ENCODE measurements at places on chromosomes 12 and 14.

- peak; percentile 53 for DNase-seq
These were observed 58.2 kb downstream of the DICER1 start for GRCh38 chr14:95098984-95099599.

- DNase-seq: no peak
These were observed 7.1 kb upstream of the IFNG-AS1 start for GRCh38 chr12:67982164-67982563.

- no peak for DNase-seq
These were observed 32.7 kb upstream of the FBLN5 start for GRCh38 chr14:91980157-91980556.

- DNase-seq: no peak
These were observed 44.9 kb upstream of the LTBP2 start for GRCh38 chr14:74656964-74657363.

DNA sequence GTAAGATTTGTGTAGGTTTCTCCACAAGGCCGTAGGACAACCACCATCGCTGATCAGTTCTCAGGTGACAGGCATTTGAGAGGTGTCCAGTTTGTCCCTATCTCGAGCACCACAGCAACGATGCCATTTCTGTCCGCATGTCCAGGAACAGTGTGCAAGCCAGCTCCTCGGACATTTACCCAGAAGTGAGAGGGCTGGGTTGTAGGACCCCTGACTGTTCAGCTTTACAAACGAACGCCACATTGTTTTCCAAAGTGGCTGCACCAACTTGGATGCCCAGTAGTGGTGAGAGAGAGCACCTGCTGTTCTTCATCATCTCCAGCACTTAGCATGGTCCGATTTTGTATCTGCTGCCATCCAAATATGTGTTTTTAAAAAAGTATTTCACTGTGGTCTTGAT is 38.6 kb downstream of the CYP46A1 start:
- DNase-seq: no peak

DNA sequence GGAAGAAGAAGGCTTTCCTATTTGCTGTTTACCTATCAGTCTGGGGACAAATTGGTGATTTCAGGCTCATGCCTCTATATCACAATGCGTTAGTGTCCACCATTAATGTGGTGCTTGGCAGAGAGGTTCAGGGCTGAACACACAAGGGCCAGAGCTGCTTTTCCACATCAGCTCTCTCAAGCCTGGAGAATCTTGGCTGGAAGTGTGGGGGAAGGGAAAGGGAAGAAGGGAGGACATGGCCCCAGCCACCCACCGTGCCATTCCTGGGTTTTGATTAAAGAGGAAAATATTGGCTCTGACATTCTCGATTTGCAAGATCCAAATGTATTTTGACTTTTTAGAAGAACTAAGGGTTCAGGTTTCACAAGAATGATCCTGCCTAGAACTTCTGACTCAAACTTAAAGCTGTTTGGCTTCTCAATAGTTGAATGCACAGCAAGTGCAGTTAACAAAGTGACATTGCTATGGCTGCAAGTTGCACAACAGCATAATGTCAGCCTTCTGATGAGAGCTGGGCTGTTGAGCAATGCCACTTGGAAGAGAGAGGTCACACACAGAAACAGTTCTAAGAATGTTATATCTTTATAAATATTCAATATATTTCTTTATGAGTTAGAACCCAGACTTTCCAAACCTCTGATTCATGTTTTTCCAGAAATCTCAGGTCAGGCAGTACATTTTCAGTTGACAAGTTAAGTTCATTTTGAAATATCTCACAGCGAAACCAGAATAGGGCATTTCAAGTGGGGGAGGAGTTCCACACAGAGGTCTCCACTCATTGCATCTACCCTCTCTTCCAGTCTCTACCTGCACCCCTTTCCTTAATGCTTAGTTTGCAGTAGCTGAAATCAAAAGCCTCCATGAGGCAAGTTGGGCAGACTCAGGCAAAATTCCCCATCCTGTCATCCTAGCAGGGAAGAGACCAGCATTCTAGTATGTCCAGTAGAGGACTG is 25.3 kb downstream of the IGF1 start:
- DNase-seq: no peak

- DNase-seq: no peak
These were observed 50.4 kb downstream of the SLC6A15 start for GRCh38 chr12:84862186-84862585.

GRCh38 chr12:6899837-6900519 is 4.6 kb upstream of the LRRC23 start:
- DNase-seq: peak; percentile 48

GRCh38 chr14:75448209-75448608 is 20.4 kb downstream of the JDP2 start:
- DNase-seq: no peak

- DNase-seq: peak; percentile 39
These were observed 7.5 kb downstream of the C14orf180 start for GRCh38 chr14:104586832-104587620.

GRCh38 chr14:24774187-24774915 is 140.4 kb upstream of the GZMB start:
- no peak for DNase-seq

GRCh38 chr12:94616203-94616729 is 34.1 kb downstream of the TMCC3 start:
- DNase-seq: no peak

- DNase-seq: peak; percentile 57
These were observed 5.5 kb downstream of the TMEM52B start for GRCh38 chr12:10184261-10184843.

- no peak for DNase-seq
These were observed 11.5 kb downstream of the CCND2 start for GRCh38 chr12:4285070-4285469.

DNA sequence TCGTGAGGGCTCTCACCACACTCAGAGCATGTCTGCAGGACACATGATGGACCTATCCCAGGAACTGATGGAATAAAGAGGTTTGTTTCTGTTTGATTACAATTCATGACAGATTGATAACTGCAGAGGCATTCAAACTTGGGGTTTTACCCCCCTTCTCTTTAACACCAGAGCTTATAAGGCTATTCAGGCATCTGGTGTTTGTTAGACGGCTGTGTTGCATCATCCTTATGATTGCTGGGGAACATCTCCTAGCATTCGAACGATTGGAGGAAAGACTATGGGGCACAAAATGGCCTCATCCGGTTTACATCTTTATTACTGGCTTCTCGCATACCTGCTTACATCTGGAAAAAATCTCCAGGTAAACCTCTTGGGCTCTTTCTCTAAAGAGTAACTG is 191.8 kb downstream of the MSRB3 start:
- DNase-seq: no peak

- peak; percentile 16 for DNase-seq
These were observed 4.0 kb downstream of the STON2 start for GRCh38 chr14:81396113-81396512.

GRCh38 chr12:28787151-28787550 is 361.9 kb upstream of the FAR2 start:
- DNase-seq: peak; percentile 12

GRCh38 chr14:93323600-93324174 is 9.1 kb downstream of the BTBD7 start:
- no peak for DNase-seq

- no peak for DNase-seq
These were observed 5.2 kb downstream of the GPX2 start for GRCh38 chr14:64937171-64937820.

DNA sequence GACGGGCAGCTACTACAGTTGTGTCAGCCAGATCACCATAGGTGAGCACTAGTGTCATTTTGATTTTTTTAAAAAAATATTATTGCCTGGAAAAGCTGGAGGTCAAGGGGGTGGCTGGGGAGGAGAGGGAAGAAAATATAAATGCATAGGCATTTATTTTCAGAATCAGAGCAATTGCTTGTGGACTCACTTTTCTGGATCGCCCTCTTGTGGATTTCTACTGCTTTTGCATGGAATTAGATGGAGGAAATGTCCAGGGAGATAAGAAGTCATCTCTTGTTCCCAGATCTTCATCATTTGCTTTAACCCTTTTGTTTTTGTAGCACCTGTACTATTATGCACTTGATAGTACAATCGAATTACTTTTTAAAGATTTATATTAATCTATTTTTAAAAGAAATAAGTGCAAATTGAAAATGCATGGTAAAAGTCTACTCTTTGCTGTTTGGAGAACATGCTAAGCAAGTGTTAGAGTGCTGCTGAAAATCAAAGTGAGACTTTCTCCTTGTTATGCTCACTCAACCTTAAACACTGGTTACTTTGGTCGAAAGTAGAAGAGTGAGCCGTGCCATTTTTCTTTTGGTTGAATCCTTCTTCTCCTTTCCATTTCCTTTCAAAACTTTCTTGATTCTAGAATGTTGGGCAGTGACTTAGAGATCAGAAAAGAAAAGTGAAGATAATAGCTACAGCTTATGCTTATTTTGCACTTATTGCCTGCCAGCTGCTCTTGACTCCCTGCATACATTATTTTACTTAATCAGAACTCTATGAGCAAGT is 60.6 kb upstream of the ANO4 start:
- DNase-seq: no peak

- DNase-seq: peak; percentile 29
These were observed 31.5 kb upstream of the NUAK1 start for GRCh38 chr12:106170285-106170684.

DNA sequence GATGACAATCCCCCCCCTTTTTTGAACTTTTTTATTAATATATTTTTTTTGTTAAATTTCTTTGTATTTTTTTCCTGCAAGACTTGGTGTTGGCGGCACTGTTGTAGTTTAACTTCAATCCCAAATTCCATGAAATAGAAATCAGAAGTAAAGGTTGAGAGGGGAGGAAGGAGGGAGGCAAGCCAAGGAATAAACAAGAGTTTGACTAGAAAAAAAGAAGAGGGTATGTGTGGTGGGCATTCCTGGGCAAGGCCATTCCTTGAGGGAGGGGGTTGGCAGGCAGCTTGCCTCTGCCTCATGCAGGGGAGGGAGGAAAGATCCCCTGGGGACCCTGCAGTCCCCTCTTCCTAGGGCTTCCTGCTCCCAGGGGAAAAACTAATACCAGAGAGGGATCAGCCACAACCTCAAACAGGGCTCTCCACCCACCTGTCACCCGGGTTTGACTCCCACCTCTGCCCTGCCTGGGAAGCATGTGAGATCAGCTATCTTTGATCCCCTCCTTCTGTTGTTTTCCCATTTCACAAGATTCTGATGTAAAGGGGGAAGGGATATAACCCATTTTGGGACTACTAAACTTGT is 519 bp upstream of the AP1G2 start:
- no peak for DNase-seq

DNA sequence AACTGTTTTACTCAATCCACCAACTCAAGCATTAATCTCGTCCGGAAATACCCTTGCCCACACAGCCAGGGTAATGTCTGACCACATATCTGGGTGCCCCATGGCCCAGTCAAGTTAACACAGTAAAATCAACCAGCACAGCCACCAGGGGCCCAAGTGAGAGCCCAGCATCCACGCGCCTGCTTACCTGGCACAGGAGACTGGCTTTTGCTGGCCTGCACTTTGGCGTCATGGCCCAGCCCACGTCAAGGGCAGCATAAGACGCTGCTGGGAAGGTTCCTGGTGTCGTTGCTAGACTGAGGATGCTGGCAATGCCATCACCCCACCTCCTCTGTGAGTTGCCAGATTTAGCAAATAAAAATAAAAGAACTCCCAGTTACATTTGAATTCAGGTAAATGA is 53.6 kb upstream of the BCL11B start:
- DNase-seq: no peak

GRCh38 chr14:103296987-103297386 is 37.0 kb upstream of the EIF5 start:
- no peak for DNase-seq

- DNase-seq: no peak
These were observed 120.5 kb downstream of the PHETA1 start for GRCh38 chr12:111248236-111249017.

- no peak for DNase-seq
These were observed 9.4 kb upstream of the OR10G3 start for GRCh38 chr14:21589317-21589716.

DNA sequence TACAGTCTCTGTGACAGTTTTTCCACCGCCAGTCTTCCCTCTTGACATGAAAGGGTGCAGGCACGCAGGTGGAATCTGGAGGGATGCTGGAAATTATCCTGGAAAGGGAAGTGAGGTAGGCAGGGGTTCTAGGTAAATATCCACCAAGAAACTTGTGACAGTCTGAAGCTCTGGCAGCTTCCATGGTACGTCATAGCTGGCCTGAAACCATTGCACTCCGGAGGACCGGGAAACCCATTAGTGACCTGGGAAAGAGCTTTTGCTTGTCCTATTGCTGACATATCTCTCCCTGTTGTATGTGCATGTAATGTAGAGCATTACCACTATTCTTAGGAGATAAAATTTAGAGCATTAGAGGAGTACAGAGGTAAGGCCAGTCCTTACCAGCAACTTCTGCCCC is 275.9 kb downstream of the EGLN3 start:
- no peak for DNase-seq

DNA sequence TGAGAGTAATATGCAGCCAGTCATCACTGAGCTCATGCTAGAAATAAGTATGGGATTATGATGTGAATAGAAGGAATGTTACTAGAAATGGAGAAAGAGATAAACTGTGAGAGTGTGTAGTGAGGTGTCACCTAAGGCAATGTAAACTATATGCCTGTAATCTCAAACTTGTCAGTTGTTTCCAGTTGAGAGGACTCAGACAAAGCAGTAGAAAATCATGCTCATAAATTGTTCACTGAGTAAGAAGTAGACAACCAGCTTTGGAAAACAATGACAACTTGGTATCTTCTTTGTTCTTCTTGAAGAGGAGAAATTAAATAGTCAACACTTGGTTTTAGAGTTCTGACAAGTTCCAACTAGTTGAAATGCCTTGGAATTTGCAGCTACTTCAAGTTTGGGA is 148.5 kb upstream of the OR4E1 start:
- no peak for DNase-seq

DNA sequence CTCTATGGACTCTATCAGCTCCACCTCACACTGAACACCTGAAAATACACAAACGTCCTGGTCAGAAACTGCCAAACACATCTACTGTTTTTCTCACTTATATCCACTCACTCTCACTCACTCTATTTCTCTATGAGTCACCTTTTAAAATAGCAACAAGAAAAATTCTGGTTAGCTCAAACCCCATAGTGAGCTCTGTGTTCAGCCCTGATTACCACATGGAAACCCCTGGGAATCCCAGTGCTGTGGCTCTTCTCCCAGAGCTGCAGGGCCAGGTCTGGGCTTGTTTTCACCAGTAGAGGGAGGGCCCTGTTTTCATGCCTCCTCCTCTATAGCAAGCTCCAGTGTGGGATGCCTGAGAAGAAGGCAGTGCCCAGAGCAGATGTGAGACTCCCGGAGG is 1126.1 kb downstream of the TMEM121 start:
- peak; percentile 5 for DNase-seq

DNA sequence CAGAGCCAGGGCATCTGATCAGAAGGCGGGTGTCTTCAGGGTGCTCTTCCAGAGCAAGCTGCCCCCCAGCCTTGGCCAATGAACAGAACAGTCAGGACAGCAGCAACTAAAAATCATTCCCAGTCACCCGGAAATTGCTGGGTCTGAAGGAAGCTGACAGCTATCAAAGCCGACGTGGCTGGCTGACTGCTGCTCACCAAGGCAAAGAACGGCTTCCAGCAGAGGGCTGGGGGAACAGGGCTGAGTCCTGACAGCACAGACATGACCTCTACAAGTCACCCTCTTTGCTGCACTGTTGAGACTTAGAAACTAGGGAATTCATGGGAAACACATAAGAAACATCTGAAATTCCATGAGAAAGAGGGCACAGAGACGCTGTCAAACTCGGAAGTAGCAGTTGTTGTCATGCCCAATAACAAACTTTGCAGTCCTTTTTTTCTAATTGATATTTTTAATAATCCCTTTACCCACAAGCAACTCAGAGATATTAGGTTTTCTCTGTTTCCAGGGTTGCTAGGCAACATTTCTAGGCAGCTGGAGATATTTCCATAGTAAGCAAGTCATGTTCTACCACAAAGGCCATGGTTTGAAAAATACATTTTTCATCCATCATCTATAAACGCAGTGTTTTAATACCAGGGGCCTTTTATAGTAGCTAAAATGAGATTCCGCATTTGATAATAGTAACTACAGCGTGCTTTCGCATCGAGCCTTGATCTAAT is 365.2 kb downstream of the SEC23A start:
- no peak for DNase-seq
